ENCODE measurements at places on chromosomes 13 and 19. TPM values are rescaled to one million over a fixed set of nuclear protein-coding genes. Genes with fewer than 3 reads are reported as not detected.

GRCh38 chr13:80901530-80901929 lies 560.6 kb upstream of the SPRY2 start:
- H3K4me1 ChIP-seq, result no peaks in the 10 kb centered on the region
- no peaks in the 10 kb centered on the region for H3K27me3 ChIP-seq
- H3K36me3 ChIP-seq, result no peaks in the 10 kb centered on the region
- no peak for DNase-seq
- no peak overlapping the region for H3K4me3 ChIP-seq
- no peak overlapping the region for H3K27ac ChIP-seq

- peak; percentile 59 for DNase-seq
- H3K4me1 ChIP-seq, result peaks cover 45% of the 10 kb centered on the region
- H3K36me3 ChIP-seq, result no peaks in the 10 kb centered on the region
- H3K27ac ChIP-seq, result peak overlapping the region; percentile 63
- no peaks in the 10 kb centered on the region for H3K27me3 ChIP-seq
- H3K4me3 ChIP-seq, result peak overlapping the region; percentile 40
Observed at GRCh38 chr13:41502673-41503072, 45.3 kb downstream of the RGCC start.

The TLE6 gene
- 5.1 TPM for polyA plus RNA-seq

DNA sequence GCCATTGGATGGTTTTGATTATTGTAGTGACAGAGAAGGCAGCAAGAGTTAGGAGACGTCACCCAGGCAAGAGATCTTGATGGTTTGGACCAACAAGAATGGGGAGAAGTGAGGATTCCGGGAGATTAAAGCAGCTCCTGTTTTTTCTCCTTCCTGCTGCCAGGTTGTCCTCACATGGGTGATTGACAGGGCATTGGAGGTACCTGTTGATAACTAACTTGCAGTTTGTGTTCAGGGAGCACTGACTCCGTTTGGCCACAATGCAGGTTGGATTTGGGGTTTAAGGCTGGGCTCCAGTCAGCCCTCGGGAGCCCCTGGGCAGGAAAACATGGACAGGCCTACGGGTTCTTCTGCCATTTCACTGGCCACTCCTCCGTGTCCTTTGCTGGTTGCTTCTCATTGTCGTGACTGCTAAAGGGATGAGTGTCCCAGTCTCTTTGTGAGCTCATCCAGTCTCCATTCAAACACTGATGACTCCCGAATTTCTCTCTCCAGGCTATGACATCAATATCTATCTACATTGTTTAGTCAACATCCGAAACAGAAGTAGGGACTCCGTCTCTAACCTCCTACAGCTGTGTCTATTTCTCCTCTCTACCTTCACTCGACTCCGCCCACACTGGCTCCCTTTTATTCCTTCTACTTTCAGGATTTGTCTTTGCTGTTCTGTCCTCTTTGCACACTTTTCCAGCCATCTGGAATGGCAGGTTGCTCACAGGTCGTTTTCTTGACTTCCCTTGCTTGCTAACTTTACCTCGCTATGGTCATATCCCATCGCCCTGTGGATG lies 1.3 kb upstream of the PTOV1 start:
- no peak overlapping the region for H3K27ac ChIP-seq
- H3K36me3 ChIP-seq, result no peaks in the 10 kb centered on the region
- no peaks in the 10 kb centered on the region for H3K27me3 ChIP-seq
- no peak for DNase-seq
- 0 out of 2 replicates have a peak overlapping the region, but pooled peaks have one; percentile 71 for H3K4me3 ChIP-seq

The CFD gene
- 1.1 TPM for polyA plus RNA-seq

DNA sequence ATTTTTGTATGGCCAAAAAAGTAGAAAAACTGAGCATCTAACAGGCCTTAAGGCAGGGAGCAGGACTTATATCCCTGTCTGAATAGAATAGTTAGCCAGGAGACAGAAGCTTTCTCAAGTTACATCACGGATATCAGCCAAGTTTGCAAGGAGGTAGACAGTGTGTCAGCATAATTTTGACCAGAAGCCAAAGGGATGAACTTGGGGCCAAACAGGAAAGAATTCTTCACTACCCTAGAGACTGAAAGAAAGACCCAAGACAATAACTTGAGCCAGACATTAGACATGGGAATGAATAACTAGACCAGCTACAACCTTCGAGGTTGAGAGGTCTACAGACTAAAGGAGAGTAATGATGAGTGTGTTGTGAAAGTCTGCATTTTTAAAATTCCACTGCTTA lies 48.1 kb upstream of the PCDH9 start:
- no peaks in the 10 kb centered on the region for H3K27me3 ChIP-seq
- no peak overlapping the region for H3K27ac ChIP-seq
- no peaks in the 10 kb centered on the region for H3K36me3 ChIP-seq
- DNase-seq, result no peak
- no peak overlapping the region for H3K4me3 ChIP-seq
- H3K4me1 ChIP-seq, result no peaks in the 10 kb centered on the region

GRCh38 chr13:93951951-93952350 lies 527.5 kb downstream of the DCT start:
- H3K4me1 ChIP-seq, result no peaks in the 10 kb centered on the region
- H3K27ac ChIP-seq, result no peak overlapping the region
- no peak overlapping the region for H3K4me3 ChIP-seq
- no peak for DNase-seq
- H3K27me3 ChIP-seq, result no peaks in the 10 kb centered on the region

- no peaks in the 10 kb centered on the region for H3K36me3 ChIP-seq
- no peak overlapping the region for H3K27ac ChIP-seq
- H3K4me1 ChIP-seq, result no peaks in the 10 kb centered on the region
- no peaks in the 10 kb centered on the region for H3K27me3 ChIP-seq
- no peak for DNase-seq
Observed at GRCh38 chr19:48340995-48341394, 15.6 kb downstream of the EMP3 start.

DNA sequence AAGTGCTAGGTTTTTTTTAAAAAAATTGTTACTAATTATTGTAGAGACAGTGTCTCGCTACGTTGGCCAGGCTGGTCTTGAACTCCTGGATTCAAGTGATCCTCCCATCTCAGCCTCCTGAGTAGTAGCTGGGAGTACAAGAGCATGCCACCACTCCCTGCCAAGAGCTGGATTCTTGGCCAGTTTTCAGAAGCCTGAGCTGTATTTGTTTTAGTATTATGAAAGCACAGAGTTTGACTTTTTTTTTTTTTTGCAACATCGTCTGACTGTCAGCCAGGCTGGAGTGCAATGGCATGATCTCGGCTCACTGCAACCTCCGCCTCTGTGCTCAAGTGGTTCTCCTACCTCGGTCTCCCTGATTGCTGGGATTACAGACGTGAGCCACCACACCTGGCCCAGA lies 7.0 kb downstream of the ARMC6 start:
- H3K4me1 ChIP-seq, result 0 out of 2 replicates have a peak, but pooled peaks cover under 1% of the 10 kb centered on the region
- DNase-seq, result no peak
- no peaks in the 10 kb centered on the region for H3K27me3 ChIP-seq
- H3K36me3 ChIP-seq, result peaks cover 4% of the 10 kb centered on the region
- no peak overlapping the region for H3K27ac ChIP-seq
- no peak overlapping the region for H3K4me3 ChIP-seq

DNA sequence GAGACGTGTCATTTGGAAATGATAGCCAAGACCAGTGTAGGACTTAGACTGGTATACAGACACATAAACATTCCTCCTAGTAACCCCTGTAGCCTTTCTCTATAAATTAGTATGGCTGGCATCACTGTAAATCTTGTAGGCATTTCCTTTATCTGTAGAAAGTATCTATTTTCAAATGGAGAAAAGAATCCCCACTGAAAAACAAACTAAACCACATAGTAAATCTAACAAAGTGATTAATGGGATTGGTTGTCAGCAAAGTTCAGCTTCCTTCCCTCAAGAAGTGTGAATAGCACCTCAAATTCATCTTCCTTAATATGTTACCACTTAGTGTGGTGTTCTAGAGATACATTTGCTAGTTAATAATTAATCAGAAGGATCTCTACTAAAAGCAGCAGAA lies 119.4 kb upstream of the NBEA start:
- H3K4me3 ChIP-seq, result no peak overlapping the region
- H3K4me1 ChIP-seq, result no peaks in the 10 kb centered on the region
- H3K27ac ChIP-seq, result no peak overlapping the region
- no peaks in the 10 kb centered on the region for H3K27me3 ChIP-seq
- H3K36me3 ChIP-seq, result no peaks in the 10 kb centered on the region
- no peak for DNase-seq

DNA sequence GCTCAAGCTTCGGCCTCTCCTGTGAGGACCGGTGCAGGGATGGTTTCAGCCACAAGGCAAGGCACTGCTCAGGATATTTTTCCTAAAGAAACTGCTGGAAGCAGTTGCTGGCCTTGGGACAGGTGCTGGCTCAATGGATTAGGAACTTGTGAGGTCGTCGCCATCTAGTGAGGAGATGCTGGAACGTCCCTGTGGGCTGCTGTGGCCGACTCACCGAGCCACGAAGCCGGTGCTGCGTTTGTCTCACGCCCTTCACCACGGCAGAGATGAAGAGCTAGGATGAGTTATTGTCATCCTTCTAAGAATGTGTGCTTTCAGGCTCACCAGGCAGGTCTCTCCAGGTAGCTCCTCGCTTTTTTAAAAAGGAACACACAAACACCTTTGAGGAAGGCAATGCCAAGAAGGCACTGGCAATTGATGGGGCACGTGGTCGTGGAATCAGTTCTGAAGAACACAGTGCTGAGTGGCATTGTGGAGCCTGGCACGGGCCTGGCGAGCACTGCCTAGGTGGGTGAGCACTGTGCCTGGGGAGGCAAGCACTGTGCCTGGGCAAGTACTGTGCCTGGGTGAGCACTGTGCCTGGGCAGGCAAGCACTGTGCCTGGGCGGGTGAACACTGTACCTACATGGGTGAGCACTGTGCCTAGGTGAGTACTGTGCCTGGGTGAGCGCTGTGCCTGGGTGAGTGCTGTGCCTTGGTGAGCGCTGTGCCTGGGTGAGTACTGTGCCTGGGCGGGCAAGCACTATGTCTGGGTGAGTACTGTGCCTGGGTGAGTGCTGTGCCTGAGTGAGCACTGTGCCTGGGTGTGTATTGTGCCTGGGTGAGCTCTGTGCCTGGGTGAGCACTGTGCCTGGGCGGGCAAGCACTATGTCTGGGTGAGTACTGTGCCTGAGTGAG lies 140.4 kb downstream of the TEX29 start:
- H3K27me3 ChIP-seq, result 0 out of 2 replicates have a peak, but pooled peaks cover 2% of the 10 kb centered on the region
- H3K27ac ChIP-seq, result no peak overlapping the region
- no peaks in the 10 kb centered on the region for H3K4me1 ChIP-seq
- no peak for DNase-seq
- H3K36me3 ChIP-seq, result no peaks in the 10 kb centered on the region

The CDADC1 gene
- polyA plus RNA-seq, result 8.7 TPM

The PPM1N gene
- 2.8 TPM for polyA plus RNA-seq

The CATSPERD gene
- polyA plus RNA-seq, result 0.21 TPM

DNA sequence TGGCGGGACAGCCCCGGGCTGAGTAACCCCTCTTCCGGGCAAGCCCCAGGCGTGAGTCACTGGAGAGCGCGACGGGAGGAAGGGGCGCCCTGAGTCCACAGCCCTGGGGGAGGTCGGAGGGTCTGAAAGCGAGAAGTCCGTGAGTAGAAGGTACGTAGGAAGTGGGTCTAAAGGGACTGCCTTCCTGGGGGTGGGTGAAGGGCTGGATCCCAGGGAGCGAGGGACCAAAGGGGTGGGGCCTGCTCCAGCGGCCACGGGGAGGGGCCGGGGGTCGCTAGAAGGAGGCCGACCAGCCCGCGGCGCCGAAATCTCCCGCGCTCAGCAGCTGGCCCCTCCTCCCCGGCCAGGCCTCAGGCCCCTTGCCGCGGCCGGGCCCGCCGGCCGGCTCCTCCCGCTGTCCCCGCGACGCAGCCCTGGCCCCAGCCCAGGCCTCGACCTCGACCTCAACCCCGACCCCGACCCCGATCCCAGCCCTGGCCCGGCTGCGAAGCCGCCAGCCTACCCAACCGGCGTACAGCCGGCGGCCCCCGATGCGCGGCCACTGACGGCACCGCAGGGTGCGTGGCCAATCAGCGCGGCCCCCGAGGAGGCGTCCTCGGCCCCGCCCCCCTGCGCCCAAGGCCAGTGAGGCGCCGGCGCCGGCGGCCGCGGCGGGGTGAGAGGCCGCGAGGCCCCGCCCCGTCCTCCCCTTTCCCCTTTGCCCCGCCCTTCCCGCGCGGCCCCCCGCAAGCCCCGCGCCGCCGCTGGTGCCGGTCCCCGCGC lies 22.6 kb downstream of the IPO5 start:
- no peaks in the 10 kb centered on the region for H3K27me3 ChIP-seq
- no peaks in the 10 kb centered on the region for H3K36me3 ChIP-seq

DNA sequence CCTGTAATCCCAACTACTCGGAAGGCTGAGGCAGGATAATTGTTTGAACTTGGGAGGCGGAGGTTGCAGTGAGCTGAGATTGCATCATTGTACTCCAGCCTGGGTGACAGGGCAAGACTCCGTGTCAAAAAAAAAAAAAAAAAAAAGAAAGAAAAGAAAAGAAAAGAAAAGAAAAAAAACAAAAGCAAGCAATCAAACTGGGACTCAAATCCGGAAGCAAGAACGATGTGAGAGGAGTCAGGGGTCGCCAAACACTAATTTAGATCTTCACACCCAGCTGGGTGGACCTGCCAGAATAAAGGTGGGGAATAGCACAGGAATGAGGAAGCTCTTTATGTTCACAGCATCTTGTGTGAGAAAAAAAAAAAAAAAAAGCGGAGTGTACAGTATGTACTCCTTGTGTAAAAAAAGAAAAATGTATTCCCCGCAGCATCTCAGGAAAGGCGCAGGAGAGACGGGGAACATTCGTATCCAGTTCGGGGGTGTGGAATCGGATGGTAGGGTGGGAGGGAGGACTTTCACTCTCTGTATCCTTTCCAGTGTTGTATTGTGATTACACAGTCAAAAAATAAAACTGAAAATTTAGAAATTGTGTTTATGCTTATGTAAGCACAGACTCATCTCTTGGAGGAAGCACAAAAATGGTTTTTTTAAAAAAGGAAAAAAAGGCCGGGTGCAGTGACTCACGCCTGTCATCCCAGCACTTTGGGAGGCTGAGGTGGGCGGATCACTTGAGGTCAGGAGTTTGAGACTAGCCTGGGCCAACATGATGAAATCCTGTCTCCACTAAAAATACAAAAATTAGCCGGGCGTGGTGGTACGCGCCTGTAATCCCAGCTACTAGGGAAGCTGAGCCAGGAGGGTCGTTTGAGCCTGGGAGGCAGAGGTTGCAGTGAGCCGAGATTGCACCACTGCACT lies 7.6 kb downstream of the DNAJB1 start:
- H3K27me3 ChIP-seq, result no peaks in the 10 kb centered on the region
- no peak overlapping the region for H3K27ac ChIP-seq
- peaks cover 4% of the 10 kb centered on the region for H3K4me1 ChIP-seq
- DNase-seq, result no peak
- H3K4me3 ChIP-seq, result no peak overlapping the region
- H3K36me3 ChIP-seq, result peaks cover 3% of the 10 kb centered on the region

Measured in GM12878 (cell line).